ENCODE measurements at places on chromosomes 6 and 20.

- no peak for DNase-seq
Observed at GRCh38 chr20:2402271-2402980, 21.7 kb downstream of the TGM6 start.

- no peak for DNase-seq
Observed at GRCh38 chr20:36824142-36824940, 50.8 kb upstream of the DSN1 start.

DNA sequence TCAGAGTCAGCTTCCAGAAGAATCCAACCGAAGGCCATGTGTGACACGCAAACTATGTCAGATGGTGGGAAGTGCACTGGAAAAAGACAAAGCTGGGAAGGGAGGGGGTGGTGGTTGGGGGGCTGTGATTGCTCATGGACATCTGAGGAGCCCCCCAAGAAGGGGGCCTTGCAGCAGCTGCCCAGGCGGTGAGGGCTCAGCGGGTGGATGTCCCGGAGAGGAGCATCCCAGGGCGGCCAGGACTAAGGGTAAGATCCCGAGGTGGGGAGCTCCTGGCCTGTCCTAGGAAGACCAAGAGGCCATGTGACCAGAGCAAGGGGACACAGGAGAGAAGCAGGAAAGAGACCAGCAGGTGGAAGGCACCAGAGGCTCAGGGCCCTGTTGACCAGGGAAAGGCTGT lies 299.5 kb downstream of the PREX1 start:
- DNase-seq, result no peak

DNA sequence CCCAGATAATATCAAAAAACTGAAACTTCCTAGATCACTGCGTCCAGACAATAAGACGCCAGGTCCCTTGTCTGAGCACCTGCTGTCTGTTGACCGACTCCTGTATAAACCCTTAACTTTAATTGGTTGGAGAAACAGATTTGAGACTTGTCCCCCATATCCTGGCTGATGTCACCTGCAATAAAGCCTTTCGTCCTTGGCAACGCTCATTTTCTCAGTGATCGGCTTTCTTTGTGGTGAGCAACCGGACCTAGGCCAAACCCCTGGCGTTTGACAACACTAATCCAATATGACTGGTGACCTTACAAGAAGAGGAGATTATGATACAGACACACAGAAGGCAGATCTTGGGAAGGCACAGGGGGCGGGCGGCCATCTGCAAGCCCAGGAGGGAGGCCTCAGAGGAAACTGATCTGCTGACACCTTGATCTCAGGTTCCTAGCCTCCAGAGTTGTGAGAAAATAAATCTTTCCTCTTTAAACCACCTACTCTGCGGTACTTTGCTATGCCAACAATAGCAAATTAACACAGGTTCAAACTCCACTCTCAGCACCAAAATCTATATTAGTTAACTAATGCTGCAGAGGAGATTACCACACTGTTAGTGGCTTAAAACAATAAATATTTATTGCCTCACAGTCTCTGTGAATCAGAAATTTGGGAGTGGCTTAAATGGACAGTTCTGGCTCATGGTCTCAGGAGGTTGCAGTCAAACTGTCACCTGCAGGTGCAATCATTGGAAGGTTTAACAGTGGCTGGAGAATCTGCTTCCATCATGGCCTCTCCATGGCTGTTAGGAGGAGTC lies 178.7 kb downstream of the OTOR start:
- DNase-seq, result no peak

DNA sequence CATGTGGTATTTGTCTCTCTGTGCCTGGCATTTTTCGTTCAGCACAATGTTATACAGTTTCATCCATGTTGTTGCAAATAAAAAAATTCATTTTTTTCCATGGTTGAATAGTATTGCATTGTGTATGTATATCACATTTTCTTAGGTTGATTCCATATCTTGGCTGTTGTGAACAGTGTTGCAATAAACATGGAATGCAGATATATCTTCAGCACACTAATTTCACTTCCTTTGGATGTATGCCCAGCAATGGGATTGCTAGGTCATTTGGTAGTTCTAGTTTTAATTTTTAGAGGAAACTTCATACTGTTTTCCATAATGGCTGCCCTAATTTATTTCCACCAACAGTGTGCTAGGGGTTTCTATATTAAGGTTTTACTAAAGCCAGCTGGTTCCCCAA lies 52.6 kb downstream of the GFRAL start:
- DNase-seq, result no peak

GRCh38 chr6:4224067-4224978 lies 88.9 kb upstream of the ECI2 start:
- no peak for DNase-seq

- DNase-seq, result no peak
Observed at GRCh38 chr6:26105109-26105730, 18.0 kb downstream of the HFE start.

DNA sequence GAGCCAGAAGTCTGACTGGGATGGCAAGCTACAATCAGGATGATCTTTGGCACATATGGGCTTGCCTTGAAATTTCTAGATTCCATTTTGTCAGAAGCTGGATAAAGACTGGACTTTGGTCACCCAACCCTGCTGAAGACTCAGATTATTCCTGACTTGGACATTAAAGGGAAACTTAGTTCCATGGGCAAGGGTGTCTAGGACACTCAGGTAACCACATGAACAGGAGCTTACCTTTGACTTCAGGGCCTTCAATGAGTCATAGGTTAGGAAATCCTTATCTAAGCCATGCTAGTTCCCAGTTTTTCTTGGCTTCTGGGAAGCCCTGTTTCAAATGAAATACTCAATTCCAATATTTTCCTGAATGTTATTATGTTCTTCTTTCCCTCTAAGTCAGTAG lies 28.5 kb upstream of the IFNGR1 start:
- DNase-seq, result no peak

GRCh38 chr6:19699932-19700331 lies 137.2 kb upstream of the ID4 start:
- no peak for DNase-seq

DNA sequence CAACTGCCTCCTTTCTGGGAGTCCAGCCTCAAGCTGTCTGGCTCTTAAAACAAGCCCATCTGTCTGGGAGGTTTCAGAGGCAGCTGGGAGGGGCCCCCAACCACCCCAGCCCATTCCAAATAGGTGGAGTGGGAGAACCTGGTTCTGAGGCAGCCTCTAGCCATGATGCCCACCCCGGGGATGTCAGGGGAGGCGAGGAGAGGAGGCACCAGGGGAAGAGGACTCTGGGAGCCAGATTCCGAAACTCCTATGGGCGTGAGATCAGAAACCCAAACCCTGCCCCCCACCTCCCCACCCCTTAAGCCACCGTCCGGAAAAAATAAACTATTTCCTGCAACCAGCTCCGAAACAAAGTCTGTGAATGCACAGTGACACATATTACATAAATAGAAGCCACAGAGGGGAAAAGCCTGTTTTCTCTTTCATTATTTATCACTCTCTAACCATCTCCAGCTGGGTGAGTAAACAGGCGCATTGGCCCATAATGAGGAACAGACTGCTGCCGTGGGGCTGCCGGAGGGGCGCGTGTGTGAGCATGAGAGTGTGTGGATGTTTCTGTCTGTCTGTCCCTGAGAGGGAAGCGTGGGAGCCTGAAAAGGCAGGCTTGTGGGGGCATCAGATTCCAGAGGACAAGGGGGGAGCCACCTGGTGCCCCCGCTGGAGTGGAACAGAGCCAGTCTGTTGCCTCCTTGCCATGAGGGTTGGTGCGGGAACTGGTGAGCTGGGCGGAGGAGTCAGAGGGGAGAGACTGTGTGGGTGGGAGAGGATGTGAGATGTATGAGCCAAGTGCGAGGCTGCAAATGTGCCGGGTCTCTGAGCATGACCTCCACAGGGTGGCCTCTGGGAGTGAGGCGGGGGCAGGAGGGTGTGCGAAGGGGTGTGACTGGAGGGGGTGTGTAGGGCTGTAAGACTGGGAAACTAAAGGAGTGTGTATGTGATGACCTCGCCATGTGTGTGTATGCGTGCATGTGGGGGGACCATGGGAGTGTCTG lies 14.3 kb upstream of the FOXP4 start:
- DNase-seq, result no peak

DNA sequence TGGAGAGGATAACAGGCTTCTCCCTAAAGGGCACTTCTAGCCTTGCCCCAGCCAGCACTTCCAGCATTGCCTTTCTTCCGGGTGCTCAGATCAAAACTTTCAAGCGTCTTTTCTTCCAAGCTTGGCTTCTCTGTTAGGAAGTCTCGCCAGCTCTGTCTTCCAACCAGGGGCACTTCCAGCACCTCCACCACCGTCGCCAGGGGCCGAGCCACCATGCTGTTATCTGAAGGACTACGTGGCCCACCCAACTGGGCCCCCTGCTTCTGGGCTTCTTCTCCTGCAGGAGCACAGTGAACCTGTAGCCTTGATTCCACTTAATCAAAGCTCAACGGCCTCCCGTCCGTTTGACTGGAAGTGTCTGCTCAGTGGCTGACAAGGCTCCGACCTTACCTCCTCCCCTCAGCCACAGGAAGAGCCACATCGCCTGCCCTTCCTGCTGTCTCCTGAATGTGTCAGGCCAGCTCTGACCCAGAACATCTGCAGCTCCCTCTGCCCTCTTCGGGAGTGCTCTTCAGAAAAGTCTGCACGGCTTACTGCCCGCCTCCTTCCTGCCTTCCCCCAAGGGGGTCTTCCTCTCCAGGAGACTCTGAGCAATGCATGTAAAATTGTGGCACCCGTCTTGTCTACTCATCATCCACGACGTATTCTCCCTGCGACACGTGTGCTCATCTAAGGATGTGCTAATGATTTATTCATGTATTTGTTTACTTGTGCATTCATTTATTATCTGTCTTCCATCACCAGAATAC lies 527.0 kb downstream of the CDH26 start:
- DNase-seq, result no peak

- no peak for DNase-seq
Observed at GRCh38 chr6:113077794-113078193, 730.7 kb downstream of the RFPL4B start.

DNA sequence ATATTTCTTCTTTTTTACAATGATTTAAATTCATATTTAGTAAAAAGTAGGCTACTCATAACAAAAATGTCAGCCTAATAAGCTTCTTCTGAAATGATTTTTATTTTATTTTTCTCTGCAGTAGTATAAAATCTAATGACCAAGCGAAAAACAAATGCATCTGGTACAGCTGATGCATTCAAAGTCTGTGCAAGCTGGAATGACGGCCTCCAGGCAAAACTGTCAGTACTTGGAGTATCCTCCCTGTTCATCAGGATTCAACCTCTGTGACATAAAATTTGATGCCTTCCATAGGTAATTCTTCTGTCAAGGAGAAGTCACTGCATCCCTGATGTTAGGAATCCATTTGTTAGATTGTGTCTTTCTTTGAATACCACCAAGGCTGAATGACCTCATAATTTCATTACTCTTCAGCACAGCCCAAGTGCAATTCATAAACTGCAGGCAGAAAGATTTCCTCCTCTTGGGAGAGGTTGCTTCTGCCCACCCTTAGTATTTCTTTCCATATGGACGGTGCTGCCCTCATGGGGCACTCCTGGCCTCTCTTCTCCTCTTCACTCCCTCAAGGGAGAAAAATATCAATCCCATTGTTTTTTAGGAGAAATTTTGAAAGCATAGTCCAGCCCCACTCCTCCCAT lies 146.4 kb upstream of the STXBP5 start:
- DNase-seq, result no peak

DNA sequence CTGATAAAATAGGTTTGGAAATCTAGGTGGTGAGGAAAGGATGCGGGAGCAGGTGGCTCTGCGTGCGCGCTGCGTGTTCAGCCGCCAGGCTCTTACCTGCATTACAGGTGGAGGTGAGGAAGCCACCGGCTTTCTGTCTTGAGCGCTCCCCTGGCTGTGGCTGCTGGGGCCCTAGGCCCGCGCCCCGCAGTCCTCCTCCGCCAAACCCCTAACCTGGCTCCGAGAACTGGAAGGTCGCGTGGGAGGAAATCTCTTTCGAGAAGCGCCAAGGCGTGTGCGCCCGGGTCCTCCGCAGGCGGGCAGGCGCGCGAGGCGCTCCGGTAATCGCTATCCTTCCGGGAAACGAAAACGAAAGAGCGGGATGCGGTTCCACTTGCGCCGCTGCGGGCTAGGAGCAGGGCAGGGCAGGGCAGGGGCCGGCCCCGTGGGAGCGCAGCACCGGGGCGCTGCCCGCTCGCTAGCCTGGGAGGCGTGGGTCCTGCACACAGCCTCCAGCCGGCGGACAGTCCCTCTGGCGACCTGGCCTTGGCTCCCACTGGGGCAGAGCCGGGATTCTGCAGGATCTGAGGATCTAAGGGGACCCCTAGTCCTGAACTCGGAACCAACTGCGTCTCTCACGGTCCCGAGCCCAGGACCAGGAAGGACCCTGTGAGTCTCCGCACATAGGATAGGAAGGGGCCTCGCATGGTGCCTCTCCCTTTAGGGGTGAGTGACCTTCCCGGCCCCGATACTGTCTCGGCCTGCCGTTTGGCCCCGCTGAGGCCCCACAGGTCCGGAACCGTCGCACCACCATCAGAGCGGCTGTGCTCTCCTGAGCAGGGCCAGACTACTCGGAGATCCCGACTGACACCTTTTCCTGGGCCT lies at the start of gene ETV7:
TSS of gene ETV7 (minus strand) at position 230 of the 864 bp plus-strand sequence. CDS start at position 102, 128 bp downstream.
- no peak for DNase-seq

- no peak for DNase-seq
Observed at GRCh38 chr6:50990750-50991446, 172.2 kb downstream of the TFAP2B start.

- no peak for DNase-seq
Observed at GRCh38 chr6:37024656-37025337, 19.3 kb downstream of the FGD2 start.

DNA sequence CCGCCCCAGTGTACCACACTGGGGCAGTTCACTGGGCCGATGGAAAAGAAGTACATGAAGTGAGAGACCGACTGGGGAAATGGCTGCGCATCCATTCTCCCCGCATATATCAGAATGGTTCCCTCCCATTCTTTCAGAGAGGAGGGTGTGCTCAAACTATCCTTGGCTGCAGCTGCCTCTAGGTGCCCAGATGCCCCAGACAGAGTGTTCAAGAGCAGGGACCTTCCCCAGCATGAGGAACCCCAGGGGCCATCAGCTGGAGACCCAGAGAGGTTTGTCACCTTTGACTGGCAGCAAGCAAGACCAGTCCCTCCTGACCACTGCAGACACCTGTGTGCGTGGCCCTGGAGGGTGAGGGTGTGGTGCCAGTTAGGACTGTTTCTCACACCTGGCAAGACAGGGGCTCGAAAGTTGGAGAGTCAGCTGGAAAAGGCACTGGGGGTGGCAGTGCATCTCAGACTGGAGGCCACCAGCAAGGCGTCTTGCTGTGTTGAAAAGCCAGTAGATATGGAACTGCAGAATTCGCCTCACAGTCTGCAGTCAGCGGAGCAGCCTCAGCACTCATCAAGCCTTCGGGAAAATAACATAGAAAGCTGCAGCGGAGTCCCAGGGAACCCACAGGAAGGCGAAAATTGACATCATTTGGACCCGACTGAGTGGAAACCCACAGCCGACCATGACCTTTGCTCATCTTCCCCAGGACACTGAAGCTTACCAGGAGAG lies 76.7 kb downstream of the GPR6 start:
- DNase-seq, result no peak

DNA sequence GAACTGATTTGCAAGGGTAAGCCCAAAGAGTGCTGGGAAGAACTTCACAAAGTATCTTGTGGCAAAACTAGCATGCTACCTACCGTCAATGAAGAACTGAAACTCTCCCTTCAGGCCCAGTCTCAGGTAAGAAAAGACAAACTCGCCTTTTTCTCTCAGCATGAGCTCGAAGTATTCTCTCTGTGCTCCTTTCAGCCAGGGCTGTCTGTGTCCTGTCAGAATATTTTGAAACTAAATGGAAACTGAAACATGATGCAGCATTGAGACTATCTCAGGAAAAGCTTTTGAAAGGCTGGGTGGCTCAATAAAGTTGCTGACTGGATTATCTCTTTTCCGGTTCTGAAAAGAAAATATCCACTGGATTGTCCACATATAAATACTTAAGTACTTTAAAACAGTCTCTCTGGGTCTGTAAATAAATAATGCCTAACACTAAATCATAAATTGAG lies 696 bp downstream of the CALHM5 start:
- DNase-seq, result no peak
